ENCODE measurements at places on chromosomes 12 and 14.

GRCh38 chr14:58907803-58908202 is 270.0 kb downstream of the DACT1 start:
- no peak for DNase-seq

DNA sequence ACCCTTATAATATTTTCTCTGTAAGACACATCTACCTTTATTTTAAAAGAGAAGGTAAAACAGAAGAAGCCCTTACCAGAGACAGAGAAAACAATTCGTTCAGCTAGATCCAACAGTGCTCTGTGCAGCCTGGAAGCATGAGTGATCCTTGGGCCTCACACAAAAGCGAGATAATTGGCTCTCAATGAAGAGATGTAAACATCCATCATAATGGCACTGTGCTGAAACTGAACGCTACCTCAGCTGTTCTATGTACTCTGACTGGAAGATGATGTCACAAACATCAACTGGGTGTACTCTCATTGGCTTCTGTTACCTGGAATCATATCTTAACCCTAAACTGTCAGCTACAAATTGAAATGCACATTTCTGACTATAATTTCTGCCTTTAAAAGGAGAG is at the start of gene MGAT4C:
MGAT4C (minus strand) TSS at position 229 of the 400 bp plus-strand sequence.
- no peak for DNase-seq

DNA sequence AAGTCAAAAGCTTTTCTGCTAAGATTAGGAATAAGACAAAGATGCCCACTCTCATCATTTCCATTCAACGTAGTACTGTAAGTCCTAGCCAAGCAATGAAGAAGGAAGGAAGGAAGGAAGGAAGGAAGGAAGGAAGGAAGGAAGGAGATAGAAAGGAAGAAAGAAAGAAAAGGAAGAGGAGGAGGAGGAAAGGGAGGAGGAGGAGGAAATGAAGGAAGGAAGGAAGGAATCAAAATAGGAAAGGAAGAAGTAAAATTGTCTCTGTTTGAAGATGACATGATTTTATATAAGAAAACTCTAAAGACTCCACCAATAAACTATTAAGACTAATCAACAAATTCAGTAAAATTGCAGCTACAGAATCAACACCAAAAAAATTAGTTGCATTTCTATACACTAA is 66.0 kb upstream of the DHRS4 start:
- DNase-seq, result no peak

GRCh38 chr12:79527473-79527872 is 163.3 kb downstream of the PAWR start:
- DNase-seq, result no peak

- no peak for DNase-seq
Observed at GRCh38 chr12:224330-224729, 10.4 kb upstream of the SLC6A12 start.

GRCh38 chr12:88258396-88258795 is 116.3 kb downstream of the TMTC3 start:
- no peak for DNase-seq

GRCh38 chr14:23297611-23298277 is 4.9 kb downstream of the PPP1R3E start:
- DNase-seq, result no peak

- DNase-seq, result no peak
Observed at GRCh38 chr12:73598626-73599025, 939.0 kb upstream of the ATXN7L3B start.

All from cardiac fibroblast (primary cell).